Activated CD8-positive, alpha-beta T cell treated with anti-CD3 and anti-CD28 coated beads for 36 hours (primary cell): ENCODE measurements at places on chromosomes 1 and 21. TPM values are rescaled to one million over a fixed set of nuclear protein-coding genes. Genes with fewer than 3 reads are reported as not detected.

DNA sequence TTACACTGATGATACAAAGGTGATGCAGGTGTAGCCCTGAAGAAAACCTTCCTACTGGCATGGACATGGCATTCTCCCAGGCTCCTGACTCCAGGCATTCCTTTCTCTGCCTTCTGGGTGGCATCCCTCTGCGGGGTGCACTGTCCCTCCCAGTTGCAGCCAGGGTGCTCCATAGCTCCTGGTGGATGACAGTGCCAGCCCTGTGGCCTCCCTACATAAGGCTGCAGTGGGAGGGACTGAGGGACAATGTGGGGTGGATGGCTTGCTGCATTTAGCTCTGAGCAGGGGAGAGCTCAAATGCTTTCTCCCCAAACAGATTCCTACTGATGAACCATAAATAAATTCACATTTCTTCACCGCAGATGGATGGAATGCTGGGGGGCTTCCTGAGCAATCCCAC is 97.0 kb upstream of the GJB5 start:
- H3K27ac ChIP-seq = no peak overlapping the region
- DNase-seq = no peak
- no peak overlapping the region for H3K4me3 ChIP-seq
- no peaks in the 10 kb centered on the region for H3K4me1 ChIP-seq
- peaks cover 5% of the 10 kb centered on the region for H3K27me3 ChIP-seq

GRCh38 chr1:202860744-202861419 is 28.1 kb downstream of the RABIF start:
- H3K4me1 ChIP-seq = peaks cover 3% of the 10 kb centered on the region
- no peak overlapping the region for H3K27ac ChIP-seq
- peak; percentile 76 for DNase-seq
- H3K27me3 ChIP-seq = peaks cover 44% of the 10 kb centered on the region
- H3K36me3 ChIP-seq = no peaks in the 10 kb centered on the region

GRCh38 chr1:29682171-29682918 is 446.0 kb downstream of the PTPRU start:
- no peak overlapping the region for H3K27ac ChIP-seq
- no peaks in the 10 kb centered on the region for H3K4me1 ChIP-seq
- H3K36me3 ChIP-seq = no peaks in the 10 kb centered on the region

DNA sequence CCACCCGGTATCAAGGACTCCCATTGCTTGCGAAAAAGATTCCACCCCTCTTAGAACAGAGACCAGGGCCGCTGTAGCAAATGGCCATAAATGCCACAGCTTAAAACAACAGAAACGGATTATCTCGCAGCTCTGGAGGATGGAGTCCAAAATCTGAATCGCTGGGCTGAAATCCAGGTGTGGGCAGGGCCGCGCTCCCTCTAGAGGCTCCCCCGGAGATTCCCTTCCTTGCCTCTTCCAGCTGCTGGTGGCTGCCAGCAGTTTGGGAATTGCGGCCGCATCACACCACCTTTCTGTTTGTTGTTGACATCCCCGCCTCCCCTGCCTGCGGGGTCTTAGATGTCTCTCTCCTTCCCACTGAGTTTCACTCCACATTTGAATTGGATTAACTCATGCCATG is 15.6 kb downstream of the PDE9A start:
- DNase-seq = no peak
- H3K27ac ChIP-seq = no peak overlapping the region
- no peaks in the 10 kb centered on the region for H3K36me3 ChIP-seq
- H3K4me1 ChIP-seq = peaks cover 2% of the 10 kb centered on the region
- no peaks in the 10 kb centered on the region for H3K27me3 ChIP-seq

DNA sequence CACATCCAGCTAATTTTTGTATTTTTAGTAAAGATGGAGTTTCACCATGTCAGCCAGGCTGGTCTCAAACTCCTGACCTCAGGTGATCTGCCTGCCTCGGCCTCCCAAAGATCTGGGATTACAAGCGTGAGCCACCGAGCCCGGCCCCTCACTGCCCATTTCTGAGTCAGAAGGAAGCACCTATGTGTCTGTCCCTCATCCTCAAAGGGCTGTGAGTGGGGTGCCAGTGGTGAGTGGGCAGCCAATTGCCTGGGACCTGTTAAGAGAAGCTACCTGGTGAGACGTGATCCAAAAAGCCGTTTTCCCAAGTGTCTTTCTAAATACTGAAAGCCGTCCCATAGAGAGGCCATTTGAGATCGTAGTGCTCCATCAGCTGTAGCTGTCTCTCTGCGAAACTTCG is 27.1 kb upstream of the PDXK start:
- peaks cover 52% of the 10 kb centered on the region for H3K36me3 ChIP-seq
- no peak overlapping the region for H3K27ac ChIP-seq
- H3K4me3 ChIP-seq = no peak overlapping the region
- H3K27me3 ChIP-seq = no peaks in the 10 kb centered on the region
- no peaks in the 10 kb centered on the region for H3K4me1 ChIP-seq

DNA sequence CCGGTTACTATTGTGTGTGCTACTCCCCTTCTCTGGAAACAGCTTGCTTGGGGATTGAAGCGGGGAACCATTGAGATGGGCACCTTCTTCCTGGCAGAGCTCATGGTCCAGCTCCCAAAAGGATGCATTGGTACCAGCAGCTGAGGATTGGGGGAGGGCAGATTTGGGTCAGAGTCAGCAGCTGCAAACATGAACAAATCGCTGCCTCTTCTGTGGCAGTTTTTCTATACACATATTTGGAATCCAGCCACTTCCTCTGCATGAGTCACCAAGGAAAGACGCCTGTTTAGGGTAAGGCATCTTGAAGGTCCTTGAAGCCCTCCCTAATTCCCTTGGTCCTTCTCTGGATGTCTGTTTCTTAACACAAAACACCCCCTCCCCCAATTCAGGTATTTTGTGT is 104.7 kb downstream of the DAB1 start:
- no peaks in the 10 kb centered on the region for H3K36me3 ChIP-seq
- H3K27ac ChIP-seq = no peak overlapping the region
- H3K4me3 ChIP-seq = no peak overlapping the region
- no peak for DNase-seq
- H3K27me3 ChIP-seq = peaks cover 2% of the 10 kb centered on the region

DNA sequence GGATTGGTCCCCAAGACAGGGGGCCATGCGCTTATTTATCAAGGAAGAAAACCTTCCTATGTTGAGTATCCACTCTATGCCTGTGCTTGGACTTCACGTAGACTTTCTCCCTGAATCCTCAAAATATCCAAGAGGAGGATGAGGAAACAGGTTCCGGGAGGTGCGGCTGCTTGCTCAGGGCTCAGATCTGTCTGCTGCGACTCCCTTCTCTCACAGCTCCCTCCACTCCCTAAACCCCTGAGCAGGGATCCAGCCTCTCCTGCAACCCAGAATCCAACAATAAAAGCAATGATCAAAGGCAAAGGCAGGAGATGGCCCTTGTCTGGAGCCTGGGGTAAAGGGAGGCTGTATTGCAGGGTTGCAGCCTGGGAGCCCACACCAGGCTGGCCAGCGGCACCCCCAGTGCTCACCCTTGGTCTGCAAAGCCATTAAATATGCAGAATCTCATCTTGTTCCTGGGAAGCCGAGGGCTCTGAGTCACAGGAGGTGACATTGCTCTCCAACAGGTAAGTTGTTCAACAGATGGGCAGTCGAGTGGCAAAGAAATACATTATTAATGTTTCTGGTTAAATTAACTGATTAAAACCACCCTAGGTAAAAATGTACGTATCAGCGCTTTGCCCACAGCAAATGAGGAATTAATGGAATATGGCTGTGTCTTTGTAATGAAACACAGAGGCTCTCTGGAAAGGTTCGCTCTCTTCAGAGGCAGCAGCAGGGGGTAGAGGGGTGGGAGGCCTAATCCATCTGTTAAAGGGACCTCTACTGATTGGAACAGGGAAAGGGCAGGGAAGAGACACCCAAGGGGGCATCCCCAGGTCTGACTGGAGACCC is 111.5 kb downstream of the GRIK3 start:
- H3K36me3 ChIP-seq = no peaks in the 10 kb centered on the region
- no peak overlapping the region for H3K27ac ChIP-seq
- peaks cover 4% of the 10 kb centered on the region for H3K27me3 ChIP-seq
- H3K4me1 ChIP-seq = no peaks in the 10 kb centered on the region
- DNase-seq = no peak

- H3K4me1 ChIP-seq = no peaks in the 10 kb centered on the region
- no peaks in the 10 kb centered on the region for H3K36me3 ChIP-seq
- no peaks in the 10 kb centered on the region for H3K27me3 ChIP-seq
- H3K4me3 ChIP-seq = no peak overlapping the region
These were observed 228.8 kb downstream of the COL11A1 start for GRCh38 chr1:102879439-102879993.

- no peak overlapping the region for H3K4me3 ChIP-seq
- no peaks in the 10 kb centered on the region for H3K36me3 ChIP-seq
- no peak overlapping the region for H3K27ac ChIP-seq
- no peaks in the 10 kb centered on the region for H3K4me1 ChIP-seq
- no peak for DNase-seq
- H3K27me3 ChIP-seq = peaks cover 2% of the 10 kb centered on the region
These were observed 25.1 kb upstream of the MROH9 start for GRCh38 chr1:170910273-170910672.

- H3K4me3 ChIP-seq = no peak overlapping the region
- H3K4me1 ChIP-seq = peaks cover 13% of the 10 kb centered on the region
- DNase-seq = no peak
- no peak overlapping the region for H3K27ac ChIP-seq
- H3K36me3 ChIP-seq = peaks cover 55% of the 10 kb centered on the region
- no peaks in the 10 kb centered on the region for H3K27me3 ChIP-seq
These were observed 42.2 kb downstream of the ECE1 start for GRCh38 chr1:21247892-21248715.

DNA sequence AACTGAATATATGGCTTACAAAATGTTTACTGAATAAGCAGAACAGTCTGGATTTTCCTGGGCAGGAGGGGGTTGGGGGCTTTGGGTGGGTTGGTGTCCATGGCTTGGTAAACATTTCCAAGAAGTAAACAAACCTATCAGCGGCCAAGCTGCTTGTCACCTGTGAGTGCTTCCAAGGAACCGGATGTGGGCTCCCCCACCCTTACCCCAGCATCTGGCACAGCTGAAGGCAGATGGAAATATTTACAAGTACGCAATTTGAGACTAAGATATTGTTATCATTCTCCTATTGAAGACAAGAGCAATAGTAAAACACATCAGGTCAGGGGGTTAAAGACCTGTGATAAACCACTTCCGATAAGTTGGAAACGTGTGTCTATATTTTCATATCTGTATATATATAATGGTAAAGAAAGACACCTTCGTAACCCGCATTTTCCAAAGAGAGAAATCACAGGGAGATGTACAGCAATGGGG is at the start of gene CLCA1:
Gene CLCA1 (plus strand): TSS at position 427 of the 477 bp plus-strand sequence. CDS start 45 bp downstream, at position 472.
- H3K4me1 ChIP-seq = no peaks in the 10 kb centered on the region
- no peaks in the 10 kb centered on the region for H3K36me3 ChIP-seq
- no peak within 1 kb of the TSS for H3K27ac ChIP-seq
- H3K4me3 ChIP-seq = no peak within 1 kb of the TSS
- H3K27me3 ChIP-seq = peaks cover 10% of the 10 kb centered on the region

DNA sequence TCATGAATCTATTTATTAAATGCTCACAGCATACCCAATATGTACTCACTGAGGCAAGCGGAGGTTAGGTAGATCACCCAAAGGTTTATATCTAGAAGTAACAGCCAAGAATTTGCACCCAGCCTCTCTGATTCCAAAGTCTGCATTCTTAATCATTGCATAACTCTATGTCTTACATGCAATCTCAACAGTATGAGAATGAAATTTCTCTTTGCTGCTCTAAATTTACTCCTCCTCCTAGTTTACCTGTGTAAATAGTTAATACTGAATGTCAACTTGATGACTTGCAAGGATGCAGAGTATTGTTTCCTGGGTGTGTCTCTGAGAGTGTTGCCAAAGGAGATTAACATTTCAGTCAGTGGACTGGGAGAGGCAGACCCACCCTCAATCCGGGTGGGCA is 840.6 kb downstream of the BRINP3 start:
- no peaks in the 10 kb centered on the region for H3K36me3 ChIP-seq
- no peak for DNase-seq
- H3K4me3 ChIP-seq = no peak overlapping the region
- H3K4me1 ChIP-seq = no peaks in the 10 kb centered on the region

DNA sequence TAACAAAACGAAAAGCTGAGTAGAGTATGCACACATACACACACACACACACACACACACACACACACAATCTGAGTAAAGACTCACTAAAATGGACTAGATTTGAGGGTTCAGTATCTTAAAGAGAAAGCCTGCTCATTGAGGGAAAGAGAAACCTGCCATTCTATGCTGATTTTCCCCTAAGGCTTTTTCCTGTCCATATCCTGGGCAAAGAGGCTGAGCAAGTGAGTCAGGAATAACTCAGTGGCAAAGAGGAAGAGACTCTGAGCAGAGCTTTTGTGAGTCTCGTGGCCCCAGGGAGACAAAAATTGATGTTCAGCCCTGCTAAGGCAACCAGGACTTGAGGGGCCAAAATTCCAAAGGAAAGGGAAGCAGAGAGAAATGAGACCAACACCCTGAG is 37.3 kb upstream of the RUNX1 start:
- H3K4me1 ChIP-seq = peaks cover 20% of the 10 kb centered on the region
- H3K36me3 ChIP-seq = no peaks in the 10 kb centered on the region
- peaks cover 2% of the 10 kb centered on the region for H3K27me3 ChIP-seq
- H3K27ac ChIP-seq = no peak overlapping the region
- H3K4me3 ChIP-seq = no peak overlapping the region

GRCh38 chr1:80417671-80418070 is 1383.1 kb upstream of the ADGRL2 start:
- no peak overlapping the region for H3K4me3 ChIP-seq
- H3K36me3 ChIP-seq = no peaks in the 10 kb centered on the region
- no peaks in the 10 kb centered on the region for H3K27me3 ChIP-seq
- H3K27ac ChIP-seq = no peak overlapping the region

- H3K27me3 ChIP-seq = no peaks in the 10 kb centered on the region
- H3K4me3 ChIP-seq = no peak overlapping the region
- no peaks in the 10 kb centered on the region for H3K36me3 ChIP-seq
- H3K4me1 ChIP-seq = no peaks in the 10 kb centered on the region
- DNase-seq = no peak
These were observed 26.7 kb downstream of the SUSD4 start for GRCh38 chr1:223337174-223337869.

- peak overlapping the region; percentile 56 for H3K27ac ChIP-seq
- H3K4me3 ChIP-seq = no peak overlapping the region
- H3K27me3 ChIP-seq = no peaks in the 10 kb centered on the region
- peaks cover 61% of the 10 kb centered on the region for H3K36me3 ChIP-seq
These were observed 3.0 kb downstream of the GPN2 start for GRCh38 chr1:26887125-26887524.

- H3K4me3 ChIP-seq = no peak overlapping the region
- peaks cover 9% of the 10 kb centered on the region for H3K27me3 ChIP-seq
- no peak overlapping the region for H3K27ac ChIP-seq
These were observed 202.4 kb upstream of the KAZN start for GRCh38 chr1:14396100-14396499.

The RPE65 gene
- total RNA-seq = not detected

The CASQ1 gene
- not detected for total RNA-seq

The DYNLT5 gene
- total RNA-seq = not detected

The CBS gene
- 91.3 TPM for total RNA-seq

The MCOLN3 gene
- 0.25 TPM for total RNA-seq

The PRKCZ gene
- 15.7 TPM for total RNA-seq

The HTR6 gene
- not detected for total RNA-seq

The TESK2 gene
- total RNA-seq = 2.9 TPM

The EDN2 gene
- not detected for total RNA-seq

The GSTM5 gene
- 0.49 TPM for total RNA-seq

The TNNI3K gene
- 0.52 TPM for total RNA-seq
